ENCODE measurements at places on chromosomes 1 and 21.

- DNase-seq = no peak
These were observed 70.3 kb downstream of the KIF1B start for GRCh38 chr1:10280439-10281350.

DNA sequence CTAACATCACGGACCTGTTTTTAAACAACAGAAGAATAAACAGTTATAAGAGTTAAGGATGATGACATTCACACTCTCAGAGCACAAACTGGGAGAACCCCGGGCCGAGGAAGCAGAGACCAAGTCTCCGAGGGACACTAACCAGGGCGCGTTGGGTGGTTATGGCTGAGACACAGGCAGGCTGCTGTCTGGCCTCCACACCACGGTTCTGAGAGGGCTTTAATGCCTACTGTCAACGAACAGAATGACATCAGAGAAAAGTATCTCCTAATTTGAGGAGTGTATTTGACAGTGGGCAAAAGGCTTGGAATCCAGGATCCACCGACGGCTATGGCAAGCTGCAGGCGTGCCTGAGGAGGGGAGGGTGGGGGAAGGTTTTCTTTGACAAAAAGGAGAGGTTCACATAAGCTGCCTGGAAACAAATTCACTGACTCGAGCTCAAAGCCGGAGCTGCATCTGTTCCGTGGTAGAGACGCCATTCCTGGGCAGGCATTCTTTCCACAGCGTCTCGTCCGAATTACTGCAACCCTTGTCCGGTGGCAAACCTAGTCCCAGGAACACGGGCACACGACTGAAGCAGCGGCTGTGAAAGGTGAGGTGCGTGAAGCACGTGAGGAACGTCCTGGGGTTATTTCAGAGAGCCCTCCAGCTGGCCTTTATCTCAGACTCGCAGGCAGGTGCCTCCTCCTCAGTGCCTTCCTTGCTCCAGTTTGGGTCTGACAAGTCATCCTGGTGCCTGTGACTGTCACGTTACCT is 9.4 kb downstream of the POFUT2 start:
- DNase-seq = no peak

DNA sequence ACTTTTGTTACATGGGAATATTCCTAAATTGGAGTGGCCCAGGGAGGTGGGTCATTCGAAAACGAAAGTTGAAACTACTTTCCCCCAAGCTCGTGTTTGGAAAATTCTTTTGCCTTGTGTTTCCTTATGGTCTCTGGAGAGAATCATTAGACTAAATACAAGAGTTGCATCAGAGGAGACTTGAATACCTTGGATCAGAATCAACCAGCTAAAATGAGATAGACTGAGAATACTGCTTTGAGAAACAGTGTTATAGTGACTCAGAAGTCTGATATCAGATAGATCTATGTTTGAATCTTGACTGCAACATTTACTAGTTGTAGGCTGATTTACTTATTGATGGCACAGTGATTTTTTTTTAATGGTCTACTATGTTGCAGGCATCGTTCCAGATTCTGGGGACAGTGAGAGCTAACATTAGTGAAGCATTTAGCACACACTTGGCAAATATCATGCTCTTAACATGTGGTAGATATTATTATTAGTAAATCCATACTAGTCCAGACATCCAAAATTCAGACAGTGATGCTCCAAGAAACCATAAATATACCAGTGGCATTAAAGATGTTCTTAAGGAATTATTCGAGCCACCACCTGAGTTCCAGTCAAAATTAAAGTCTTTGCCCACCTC is 12.9 kb upstream of the ACTN2 start:
- no peak for DNase-seq

- no peak for DNase-seq
These were observed 3.4 kb upstream of the BMP8A start for GRCh38 chr1:39488012-39488545.

GRCh38 chr1:13927736-13928135 is 227.7 kb downstream of the PRDM2 start:
- no peak for DNase-seq

- DNase-seq = no peak
These were observed 14.6 kb downstream of the RAB7B start for GRCh38 chr1:205988585-205988995.

Data from D721Med (cell line).